ENCODE measurements at places on chromosomes 7 and 10.
A peak's percentile ranks its signal among the peaks of the same experiment; 100 is the strongest.

GRCh38 chr7:5348134-5349004, 65.6 kb downstream of the SLC29A4 start:
- no peak for DNase-seq

DNA sequence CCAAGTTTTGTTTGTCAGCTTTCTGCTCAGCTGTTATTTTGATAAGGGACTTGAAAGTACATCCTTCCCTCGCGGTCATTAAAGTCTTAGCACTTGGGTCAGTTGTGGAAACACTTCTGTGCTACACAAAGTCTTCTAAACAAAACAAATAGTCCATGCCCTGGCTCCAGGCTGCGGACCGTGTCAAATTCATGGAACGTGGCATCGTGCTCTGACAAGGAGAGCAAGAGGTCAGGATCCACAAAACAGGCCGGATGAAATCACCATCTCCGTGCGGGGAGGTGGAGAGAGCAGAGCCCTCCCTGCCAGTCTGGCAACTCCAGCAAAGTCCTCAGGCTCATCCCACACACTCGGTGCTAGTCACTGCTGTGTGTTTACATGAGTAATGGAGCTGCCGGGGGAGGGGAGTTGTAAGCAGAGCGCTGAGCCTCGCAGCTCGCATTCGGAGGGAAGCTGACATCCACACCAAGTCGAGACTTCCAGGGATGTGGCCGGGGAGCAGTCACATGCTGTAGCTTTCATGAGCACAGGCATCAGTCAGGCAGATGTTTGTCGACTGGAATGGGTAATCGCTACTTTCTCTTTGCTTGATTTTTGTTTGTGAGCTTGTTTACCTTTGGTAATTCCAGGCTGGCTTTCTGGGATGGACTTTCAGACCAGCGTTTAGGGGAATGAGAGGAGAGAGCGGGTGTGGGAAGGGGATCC, 147.6 kb downstream of the ARID5B start:
- peak; percentile 91 for DNase-seq

GRCh38 chr10:2212244-2212834, 475.0 kb upstream of the ADARB2 start:
- DNase-seq: no peak

DNA sequence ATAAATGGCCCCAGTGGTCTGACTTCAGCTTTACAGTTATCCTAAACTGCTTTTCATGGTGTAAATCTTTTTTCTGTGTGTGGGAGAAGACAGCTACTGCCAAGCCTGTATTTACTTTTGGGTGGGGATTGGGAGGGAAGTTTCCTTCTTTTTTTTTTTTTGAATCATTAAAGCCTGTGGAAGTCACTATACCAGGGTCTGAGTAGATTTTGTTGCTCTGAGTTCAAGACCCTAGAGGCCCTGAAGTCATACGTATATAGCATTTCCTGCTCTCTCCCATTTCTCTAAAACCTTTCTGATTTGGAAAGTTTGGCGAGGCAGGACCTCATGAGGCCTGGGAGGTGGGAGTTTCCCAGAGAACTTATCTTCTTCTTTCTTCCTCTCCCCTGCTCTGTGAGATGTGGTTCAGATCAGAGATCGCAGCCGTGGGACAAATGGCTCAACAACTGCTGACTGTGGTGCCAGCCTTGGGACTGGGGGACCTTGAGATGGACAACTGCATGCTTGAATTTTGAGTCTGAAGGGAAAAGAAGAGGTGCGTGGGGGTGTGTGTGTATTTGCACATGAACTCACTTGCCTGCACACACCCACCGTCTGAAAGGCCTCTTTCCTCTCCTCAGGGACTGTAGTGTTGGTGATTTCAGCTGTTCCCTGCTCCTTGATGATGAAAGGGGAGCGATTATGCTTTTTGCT, 18.1 kb downstream of the LRMDA start:
- DNase-seq: no peak

GRCh38 chr7:55083206-55083605, 64.4 kb downstream of the EGFR start:
- no peak for DNase-seq

DNA sequence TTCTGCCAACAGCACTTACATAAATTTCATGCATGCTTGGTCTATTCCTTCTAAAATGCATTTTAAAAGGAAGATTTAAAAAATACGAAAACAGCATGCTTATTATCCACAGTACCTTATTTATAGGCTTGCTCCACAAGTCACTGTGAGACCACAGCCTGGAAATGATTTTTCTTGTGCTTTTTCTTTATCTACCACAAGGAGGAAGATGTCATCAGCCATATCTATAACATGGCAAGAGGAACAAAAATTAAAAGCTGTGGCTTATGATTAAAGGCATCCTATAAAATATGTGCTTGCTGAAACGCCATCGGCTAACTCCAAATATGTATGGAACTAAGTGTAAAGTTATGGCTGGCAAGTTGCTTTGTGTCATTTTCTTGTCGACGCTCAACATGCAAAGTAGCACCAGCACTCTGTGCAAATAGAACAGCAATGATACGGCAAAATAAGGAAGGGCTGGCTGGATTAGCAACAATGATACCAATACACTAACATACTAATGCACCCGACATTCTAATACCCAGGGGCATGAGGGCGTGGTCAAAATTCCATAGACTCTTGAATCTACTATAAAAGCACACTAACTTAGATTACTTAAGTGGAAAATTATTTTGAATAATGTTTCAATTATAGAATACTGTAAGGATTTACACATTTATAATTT, 41.2 kb upstream of the AKR1E2 start:
- no peak for DNase-seq

Data from RKO (cell line).